SW 1271 (cell line): ENCODE measurements at places on chromosomes 2 and 18.

DNA sequence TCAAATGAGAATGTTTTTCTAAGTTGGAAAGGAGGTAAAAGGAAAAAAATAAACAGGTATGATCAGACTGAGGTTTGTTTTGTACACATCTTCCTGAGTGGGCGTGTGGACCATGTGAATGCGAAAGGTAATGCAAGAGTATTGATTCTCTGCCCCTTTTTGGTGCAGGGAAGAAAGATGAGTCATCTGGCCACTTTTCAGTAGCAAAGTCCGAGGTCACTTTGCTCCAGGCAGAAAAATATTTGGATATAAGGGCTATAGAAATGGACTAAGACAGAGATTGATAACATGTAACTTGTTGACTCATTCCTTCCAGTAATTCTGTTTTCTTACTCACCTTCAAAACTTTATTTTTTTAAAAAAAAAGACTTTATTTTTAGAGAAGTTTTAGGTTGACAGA, 130.5 kb downstream of the DSEL start:
- no peak for DNase-seq

DNA sequence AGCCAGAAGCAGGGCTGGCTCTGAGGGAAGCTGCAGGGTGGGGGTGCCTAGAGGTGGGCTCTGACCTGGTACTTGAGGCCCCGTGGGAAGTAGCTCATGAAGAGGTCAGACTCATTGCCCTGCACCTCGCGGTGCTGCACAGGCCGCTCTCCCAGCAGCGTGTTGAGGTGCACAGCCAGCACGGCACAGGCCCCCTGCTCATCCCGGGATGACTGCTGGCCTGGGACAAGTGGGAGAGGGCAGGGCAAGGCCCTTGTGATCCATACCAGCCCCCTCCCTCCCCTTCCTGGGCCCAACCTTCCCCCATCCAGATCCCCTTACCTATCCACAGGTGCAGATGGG, 8.7 kb downstream of the CAPG start:
- no peak for DNase-seq

DNA sequence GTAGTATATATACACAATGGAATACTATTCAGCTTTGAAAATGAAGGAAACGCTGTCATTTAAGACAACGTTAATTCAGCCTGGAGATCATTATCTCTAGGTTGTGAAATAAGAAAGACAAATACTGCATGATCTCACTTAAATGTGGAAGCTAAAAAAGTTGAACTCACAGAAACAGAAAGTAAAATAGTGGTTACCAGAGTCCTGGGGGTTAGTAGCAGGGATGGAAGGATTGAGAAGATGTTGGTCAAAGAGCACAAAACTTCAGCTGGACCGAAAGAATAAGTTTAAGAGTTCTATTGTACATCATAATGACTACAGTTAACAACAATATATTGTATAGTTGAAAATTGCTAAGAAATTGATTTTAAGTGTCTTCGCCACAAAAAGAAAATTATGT, 670.3 kb downstream of the NR4A2 start:
- no peak for DNase-seq

GRCh38 chr18:63102941-63103744, 216.4 kb downstream of the BCL2 start:
- DNase-seq, result no peak
